ENCODE measurements at places on chromosomes 3 and 15.

GRCh38 chr15:53869044-53869805, 109.0 kb upstream of the UNC13C start:
- DNase-seq = no peak

DNA sequence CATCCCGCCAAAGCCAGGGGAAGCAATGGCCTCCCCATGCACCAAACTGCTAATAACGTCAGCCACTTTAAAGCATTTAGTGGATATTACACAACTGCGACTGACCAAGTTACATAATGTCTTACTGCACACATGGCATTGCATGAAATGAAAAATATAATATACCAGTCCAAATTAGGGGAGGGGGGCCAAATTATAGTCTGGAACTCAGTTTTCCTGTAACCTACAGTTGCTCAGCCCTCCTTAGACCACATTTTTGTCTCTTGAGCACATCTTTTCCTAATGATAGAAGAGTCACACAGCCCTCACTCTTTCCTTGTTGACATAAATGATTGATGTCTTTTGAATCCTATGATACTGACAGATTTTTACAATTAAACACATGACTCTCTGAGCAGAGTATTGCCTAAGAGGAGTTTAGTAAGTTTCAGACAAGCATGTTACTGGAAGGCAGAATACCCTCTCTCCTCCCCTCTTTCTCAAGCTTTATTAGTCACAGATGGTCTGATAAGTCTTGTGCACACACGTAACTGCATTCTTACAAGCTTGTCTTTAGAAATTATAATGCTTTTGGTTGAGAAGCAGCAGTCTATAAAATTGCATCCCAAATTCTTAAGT, 1.1 kb upstream of the PLD1 start:
- DNase-seq = no peak

DNA sequence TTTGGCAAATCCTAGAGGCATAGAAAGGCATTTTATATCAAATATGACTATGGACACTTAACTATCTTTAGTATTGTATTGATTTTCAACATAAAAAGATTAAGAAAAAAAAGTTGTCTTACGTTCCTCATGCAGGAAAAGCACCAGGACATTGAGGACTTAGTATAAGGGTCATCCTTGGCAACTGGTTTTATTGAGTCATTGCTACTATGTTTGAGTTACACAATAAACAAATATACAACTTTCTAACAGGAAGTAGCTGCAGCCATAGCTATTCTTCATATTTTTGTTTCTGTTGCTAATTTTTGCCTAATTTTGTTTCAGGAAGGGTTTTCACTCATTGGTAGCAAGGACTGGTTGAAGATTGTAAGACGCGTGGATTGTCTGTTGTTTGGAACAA, 93.0 kb downstream of the NPTN start:
- no peak for DNase-seq

DNA sequence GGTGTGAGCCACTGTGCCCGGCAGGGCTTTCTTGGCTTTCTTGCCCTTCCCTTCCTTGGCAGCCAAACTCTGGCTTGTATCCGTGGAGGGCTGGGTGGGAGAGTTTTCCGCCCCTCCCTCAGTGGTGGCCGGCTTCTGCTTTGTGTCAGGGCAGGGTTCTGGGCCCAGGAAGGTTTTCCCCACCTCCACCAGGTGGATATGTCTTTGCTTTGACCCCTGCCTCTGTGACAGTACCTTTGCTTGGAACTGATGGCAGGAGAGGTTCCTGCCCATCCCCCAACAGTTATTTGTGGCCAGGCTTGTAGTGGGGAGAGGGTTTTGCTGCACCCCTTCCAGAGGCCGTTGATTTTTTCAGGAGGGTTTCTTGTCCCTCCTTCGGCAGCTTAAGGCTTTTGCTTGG, 24.3 kb downstream of the CSPG5 start:
- no peak for DNase-seq

DNA sequence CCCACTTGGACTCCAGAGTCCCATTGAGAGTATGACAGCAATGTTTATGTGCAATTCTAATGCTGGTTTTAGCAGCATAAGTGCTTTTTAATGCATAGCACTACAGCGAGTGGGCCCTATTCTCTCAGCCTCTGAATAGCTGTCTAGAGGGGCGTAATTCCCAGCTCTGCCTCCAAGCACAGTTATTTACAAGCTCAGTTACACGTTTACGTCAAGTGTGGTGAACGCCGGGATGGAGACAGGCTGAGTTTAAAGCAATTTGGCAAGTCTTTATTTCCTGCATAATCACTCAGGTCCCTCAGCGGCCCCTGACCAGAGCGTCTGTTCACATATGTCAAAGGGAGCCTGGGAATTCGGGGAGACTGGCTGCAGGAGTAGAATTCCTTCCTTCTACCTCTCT, 43.9 kb downstream of the SOX14 start:
- no peak for DNase-seq

DNA sequence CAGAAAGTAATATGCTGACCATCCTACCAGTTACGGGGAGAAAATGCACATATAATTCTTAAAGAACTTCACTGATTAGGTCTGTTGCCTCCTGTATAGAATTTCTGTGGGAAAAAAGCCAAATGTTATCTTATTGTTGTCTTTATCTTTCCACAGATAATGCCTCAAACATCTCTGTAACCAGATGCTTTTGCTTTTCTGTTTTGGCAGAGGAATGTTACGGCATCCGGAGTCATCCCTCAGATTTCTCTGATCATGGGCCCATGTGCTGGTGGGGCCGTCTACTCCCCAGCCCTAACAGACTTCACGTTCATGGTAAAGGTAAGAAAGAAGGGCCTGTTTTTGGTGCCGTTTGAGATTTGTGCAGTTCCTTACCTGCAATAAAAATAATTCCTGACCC, 33.5 kb downstream of the PCCB start:
- no peak for DNase-seq

GRCh38 chr3:113079218-113079961, 88.6 kb downstream of the GTPBP8 start:
- no peak for DNase-seq

GRCh38 chr3:39146611-39147591, 6.5 kb downstream of the CSRNP1 start:
- DNase-seq = no peak

GRCh38 chr3:137789236-137789635, 25.1 kb downstream of the SOX14 start:
- DNase-seq = no peak

DNA sequence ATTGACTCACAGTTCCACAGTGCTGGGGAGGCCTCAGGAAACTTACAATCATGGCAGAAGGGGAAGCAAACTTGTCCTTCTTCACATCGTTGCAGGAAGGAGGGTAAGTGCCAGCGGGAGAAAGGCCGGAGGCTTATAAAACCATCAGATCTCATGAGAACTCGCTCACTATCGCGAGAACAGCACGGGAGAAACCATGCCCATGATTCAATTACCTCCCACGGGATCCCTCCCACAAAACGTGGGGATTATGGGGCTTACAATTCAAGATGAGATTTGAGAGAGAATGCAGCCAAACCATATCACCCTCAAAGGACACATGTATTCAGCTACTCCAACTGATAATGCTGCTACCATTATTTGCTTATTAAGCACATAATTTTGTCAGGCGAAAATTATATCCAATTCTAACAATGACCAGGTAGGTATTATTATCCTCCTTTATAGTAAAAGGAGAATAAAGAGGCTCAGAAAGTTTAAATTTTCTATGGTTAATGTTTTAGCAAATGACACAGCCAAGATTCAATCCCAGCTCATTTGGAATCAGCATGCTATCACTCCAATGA, 327.2 kb upstream of the CDIN1 start:
- no peak for DNase-seq

- DNase-seq = no peak
Observed at GRCh38 chr3:115784739-115785536, 161.6 kb downstream of the GAP43 start.

Data from NCI-H2171 (cell line).